ENCODE measurements at places on chromosomes 2 and 18.

DNA sequence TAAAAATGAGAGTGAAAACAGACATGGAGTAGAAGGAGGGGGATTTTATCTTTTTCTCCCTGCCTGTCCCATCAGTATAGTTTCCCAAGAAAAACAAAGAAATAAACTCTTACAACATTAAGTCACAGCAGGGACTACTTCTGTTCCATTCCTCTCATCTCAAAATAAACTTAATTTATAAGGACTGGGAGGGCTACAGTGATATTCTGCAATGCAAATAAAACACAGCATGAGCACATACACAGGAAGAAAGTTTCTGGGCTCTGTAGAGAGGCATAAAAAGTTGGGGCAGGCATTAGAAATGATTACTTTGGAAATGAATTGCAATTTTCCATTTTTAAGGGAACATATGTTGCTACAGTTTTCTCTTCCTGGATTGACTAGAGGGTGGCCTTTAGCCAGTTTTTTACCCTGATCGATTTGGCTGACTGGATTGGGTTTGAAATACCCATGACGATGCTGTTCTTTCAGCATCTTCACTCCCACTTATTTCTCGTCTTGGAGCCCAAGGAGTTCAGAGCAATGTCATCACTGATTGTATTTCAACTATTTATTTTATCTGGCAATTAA, 157.1 kb downstream of the ACTR3 start:
- DNase-seq = no peak

- DNase-seq = peak; percentile 17
These were observed 103.5 kb downstream of the SPTBN1 start for GRCh38 chr2:54559593-54560145.

DNA sequence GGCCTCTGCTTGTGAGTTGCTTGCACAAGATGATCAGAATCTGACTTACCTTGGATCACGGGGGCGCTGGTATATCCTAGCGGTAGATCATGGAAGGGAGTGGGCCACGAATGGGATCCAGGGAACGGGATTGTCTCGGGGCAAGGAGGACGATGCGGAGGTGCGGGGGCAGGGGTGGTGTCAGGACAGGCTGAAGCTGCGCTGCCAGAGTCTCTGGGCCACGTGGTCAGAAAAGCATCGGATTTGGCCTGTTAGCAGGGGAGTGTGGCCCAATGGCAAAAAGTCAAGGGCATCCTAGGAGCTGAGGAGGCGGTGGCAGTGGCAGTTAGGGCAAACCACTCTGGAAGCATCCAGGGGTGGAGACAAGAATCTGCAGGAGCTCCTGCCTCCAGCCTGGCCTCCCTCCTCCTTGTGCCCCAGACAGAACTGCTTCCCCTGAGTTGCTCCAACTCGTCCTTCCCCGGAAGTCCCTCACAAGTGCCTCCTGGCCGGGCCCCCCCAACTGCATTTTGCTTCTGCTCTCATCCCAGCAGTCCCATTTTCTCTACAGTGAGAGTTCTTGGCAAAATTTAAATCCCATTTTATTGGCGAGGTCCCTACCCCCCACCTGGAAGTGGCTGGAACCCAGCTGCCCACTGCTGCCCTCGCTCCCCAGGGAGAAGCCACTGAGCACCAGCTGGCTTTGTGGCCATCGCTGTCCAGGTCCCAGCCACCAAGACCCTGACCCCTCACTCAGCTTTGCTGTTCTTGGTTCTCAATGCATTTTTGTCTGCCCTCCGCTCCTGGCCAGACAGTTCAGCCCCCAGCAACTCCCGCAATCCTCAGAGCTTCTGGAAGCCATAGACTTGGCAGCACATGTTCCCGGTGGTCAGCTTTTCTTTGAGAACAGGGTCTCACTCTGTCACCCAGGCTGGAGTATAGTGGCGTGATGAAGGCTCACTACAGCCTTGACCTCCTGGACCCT, 5.6 kb upstream of the CCDC74B start:
- DNase-seq = no peak

GRCh38 chr2:34305587-34305986, 706.5 kb upstream of the FAM98A start:
- DNase-seq = no peak

GRCh38 chr2:63056107-63057050, 5.7 kb downstream of the OTX1 start:
- no peak for DNase-seq

DNA sequence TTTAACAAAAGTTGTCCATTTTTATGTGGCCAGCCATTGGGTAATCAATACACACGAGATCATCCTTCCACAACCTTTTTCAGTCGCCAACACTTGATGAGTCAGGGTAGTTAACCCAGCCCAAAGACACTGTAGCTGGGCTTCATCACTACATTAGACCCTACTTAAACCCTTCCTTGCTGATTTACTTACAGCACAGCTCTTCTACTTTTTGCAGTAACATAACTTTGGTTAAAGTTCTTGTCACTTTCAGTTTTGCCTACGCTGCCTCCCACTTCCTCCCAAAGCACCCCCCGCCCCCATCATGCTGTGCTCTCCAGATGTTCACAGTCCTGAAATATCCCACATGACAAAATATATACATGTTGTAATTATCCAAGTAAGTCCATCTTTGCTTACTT, 103.6 kb downstream of the CDK15 start:
- no peak for DNase-seq

GRCh38 chr2:200360364-200360763, 53.9 kb downstream of the SPATS2L start:
- DNase-seq = no peak

DNA sequence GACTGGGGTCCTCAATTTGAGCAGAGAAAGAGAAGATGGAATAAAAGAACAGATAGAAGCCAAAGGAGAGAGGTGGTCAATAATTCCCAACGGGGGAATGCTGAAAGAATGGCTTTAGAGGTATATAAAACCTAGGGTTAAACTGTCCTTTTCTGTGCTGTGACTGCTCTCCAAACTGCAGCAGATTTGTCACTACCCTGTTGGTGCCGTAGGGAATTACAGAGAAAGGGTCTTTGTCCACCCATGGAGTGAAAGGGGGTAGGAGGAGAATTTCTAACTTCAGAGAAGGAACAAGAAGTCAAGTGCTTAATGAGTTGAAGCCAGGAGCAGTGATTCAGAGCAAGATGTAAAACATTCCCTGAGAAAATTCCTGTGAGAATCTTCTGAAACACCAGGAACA, 486.5 kb downstream of the NUP35 start:
- DNase-seq = no peak

GRCh38 chr2:25400576-25401216, 59.0 kb upstream of the DNMT3A start:
- no peak for DNase-seq

GRCh38 chr2:26034637-26034992, 731 bp downstream of the RAB10 start:
- DNase-seq = no peak

- no peak for DNase-seq
These were observed 48.2 kb downstream of the ADI1 start for GRCh38 chr2:3470856-3471737.

GRCh38 chr2:61343141-61343540, 127.7 kb downstream of the USP34 start:
- no peak for DNase-seq

GRCh38 chr2:42001711-42002201, 46.1 kb upstream of the PKDCC start:
- no peak for DNase-seq

GRCh38 chr2:3216841-3217495, 160.7 kb downstream of the EIPR1 start:
- no peak for DNase-seq

DNA sequence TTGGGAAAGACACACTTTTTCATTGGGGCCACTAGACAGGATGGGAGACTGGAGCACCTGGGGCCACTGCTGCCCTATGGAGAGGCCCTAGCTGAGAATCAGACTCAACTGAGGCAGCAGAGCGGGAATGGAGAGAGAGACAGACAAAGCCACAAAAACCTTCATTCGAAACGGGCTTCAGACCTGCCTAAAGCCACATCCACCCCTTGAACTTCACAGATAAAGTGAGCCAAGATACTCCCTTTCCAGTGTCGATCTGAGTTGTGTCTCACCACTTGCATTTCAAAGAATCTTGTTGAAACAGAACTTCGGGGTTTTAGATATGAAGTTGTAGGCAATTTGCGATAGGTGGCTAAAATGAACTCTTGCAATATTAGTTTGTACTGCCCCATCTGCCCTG, 11.3 kb upstream of the LDLRAD4 start:
- peak; percentile 88 for DNase-seq

DNA sequence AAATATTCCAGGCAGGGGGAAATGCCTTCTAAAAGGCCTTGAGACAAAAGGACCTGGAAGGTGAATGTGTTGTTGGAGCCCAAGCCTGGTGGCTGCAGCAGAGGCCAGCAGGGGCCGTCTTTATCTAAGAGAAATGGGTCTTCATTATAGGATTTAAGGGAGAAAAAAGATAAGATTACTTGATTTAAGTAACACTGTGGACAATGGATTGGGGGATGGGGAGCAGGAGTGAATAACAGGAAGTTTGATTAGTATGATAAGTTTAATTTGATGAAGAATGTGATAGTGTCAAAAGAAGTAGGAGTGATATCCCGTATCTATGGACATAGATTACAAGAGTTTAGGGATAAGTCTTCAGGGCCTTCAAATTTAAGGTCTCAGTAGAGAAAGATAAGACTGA, 64.2 kb downstream of the WDR75 start:
- peak; percentile 22 for DNase-seq

GRCh38 chr2:19753818-19754217, 148.0 kb downstream of the TTC32 start:
- no peak for DNase-seq

DNA sequence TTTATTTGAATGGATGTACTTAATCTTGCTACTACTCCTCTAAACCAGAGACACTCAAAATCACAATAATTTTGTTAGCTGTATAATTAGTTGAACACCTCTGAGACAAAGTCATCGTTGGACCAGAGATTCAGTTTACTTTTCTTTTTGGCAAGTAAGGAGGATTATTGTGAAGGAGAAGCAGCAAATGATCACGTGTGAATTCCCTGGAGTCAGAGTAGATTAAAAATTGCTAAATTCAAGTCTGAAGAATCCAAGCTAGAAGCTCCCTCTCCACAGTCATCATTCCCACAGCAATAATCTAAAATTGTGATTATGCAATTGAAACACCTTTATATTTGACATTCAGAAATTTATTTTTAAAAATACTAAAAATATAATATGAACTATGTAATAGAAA, 484.4 kb downstream of the CMPK2 start:
- DNase-seq = no peak

- no peak for DNase-seq
These were observed 191.3 kb downstream of the CMPK2 start for GRCh38 chr2:6674381-6674780.
